Stimulated activated CD8-positive, alpha-beta memory T cell treated with anti-CD3 and anti-CD28 coated beads, Interleukin-7, amount 100 ng/mL, for 1 hour (primary cell): ENCODE measurements at places on chromosomes 2 and 18.

GRCh38 chr2:140604096-140604495 is 1526.7 kb downstream of the LRP1B start:
- DNase-seq: no peak

DNA sequence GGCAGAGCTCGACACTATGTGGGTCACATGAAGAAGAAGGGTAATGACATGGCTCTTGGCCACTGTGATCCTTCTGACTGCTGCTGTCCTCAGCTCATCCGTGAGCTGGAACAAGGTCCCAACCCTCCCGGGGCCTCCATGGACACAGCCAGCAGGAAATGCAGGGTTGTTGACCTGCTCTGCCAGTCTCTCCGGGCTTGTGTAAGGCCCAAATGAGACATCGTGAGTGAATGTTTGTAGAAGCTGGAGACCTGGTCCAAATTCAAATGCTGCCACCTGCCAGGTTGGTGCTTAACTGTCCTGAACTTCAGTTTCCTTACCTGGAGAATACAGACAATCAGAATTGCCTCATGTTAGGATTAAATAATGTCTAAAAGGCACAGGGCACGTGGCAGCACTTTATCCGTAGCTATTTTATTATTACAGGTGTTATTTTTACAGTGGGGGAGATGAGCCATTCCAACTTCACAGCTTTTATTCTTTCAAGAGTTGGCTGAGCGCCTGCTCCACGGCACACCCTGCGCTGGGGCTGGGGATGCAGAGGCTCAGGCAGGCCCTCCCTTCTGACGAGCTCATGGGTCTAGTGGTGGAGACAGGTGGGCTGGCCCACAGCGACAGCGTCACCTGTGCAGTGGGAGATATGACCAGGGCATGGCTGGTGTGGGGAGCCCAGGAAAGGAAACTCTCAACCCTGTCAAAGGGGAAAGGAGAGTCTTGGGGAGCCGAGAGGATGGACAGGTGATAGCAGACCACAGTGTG is 15.1 kb downstream of the ARHGEF4 start:
- DNase-seq: no peak

- DNase-seq: no peak
Observed at GRCh38 chr2:38591152-38591551, 11.6 kb downstream of the HNRNPLL start.

DNA sequence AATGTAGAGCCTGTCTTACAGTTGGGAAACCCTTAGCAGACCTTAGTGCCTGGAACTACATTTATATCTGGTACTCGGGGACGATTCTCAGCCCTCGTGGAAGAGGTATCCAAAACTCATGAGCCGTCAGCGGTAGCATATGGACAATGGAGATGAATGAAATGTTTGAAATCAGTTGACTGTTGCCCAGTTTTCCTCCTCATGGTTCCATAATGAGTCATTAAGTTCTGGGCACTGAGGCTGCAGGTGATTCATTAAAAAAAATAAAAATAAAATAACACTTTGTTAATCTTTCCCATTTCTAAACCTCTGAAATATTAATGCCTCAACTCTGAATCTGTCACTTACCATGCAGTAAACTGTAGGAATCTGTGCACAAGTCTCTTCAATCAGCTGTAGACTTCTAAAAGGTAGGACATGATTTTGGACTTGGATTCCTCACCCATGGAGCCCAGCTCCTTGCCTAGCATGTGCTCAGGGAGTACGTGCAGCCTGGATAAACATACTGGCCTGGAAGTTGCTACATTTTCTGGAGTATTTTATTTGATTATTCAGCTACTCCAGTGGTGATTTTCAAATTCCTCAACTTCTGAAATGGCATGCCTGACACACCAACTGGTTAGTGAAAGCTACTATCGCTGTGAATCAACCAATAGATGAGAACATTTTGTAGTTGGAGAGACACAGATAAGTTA is 979.2 kb downstream of the CNTNAP5 start:
- no peak for DNase-seq

GRCh38 chr2:160054984-160055725 is 7.3 kb downstream of the PLA2R1 start:
- DNase-seq: no peak

DNA sequence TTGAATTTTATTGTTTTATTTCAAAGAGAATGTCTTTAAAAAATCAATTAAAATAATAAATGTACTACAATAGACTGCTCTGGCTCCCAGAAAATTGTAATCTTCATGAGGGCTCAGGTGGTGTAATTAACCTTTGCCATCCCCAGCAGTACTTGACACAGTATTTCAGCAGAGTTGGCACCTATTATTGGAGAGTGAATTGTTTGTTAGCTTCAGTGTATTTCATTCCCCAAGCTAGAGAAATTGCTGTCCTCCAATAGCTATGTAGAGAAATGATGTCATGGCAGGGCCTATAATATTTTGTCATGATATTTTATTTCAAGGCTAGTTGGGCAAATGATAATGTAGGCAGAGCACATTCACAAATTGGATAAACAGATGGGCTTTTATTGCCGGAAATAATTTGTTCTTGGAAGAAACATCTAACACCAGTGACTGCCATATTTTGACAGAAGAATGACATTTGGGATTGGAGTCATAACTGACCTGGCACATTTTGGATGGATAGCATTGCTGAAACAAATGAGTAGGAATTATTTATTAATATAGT is 712.0 kb upstream of the NXPH2 start:
- DNase-seq: no peak

GRCh38 chr2:120602251-120602650 is 133.4 kb upstream of the GLI2 start:
- DNase-seq: no peak

DNA sequence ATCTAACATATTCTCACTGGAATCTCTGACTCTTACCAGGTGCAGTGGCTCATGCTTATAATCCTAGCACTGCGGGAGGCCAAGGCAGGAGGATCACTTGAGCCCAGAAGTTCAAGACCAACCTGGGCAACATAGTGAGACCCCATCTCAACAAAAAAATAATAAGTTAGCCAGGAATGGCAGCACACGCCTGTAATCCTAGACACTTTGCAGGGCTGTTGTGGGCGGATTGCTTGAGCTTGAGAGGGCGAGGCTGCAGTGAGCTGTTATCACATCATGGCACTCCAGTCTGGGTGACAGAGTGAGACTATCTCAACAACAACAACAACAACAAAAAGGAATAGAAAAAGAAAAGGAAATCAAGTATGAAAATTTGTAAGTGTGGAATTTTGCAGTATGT is 306.5 kb upstream of the CYP26B1 start:
- no peak for DNase-seq

DNA sequence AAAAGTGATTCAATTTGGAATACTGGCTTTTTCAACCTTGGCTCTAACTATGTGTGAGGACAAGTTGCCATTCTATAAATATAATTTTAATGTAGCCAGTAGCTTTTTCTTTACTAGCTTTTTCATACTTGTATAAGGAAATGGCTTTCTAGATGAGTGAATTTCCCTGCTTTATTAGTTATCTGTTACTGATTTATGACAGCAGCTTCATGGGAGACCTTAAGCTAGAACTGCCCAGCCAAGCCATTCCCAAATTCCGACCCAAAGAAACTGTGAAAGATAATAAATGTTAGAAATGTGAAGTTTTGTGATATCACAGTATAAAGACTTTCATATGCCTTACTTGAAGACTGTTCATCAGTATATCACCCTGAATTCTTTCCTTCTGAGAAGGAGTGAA is 32.3 kb downstream of the BABAM2 start:
- DNase-seq: no peak

DNA sequence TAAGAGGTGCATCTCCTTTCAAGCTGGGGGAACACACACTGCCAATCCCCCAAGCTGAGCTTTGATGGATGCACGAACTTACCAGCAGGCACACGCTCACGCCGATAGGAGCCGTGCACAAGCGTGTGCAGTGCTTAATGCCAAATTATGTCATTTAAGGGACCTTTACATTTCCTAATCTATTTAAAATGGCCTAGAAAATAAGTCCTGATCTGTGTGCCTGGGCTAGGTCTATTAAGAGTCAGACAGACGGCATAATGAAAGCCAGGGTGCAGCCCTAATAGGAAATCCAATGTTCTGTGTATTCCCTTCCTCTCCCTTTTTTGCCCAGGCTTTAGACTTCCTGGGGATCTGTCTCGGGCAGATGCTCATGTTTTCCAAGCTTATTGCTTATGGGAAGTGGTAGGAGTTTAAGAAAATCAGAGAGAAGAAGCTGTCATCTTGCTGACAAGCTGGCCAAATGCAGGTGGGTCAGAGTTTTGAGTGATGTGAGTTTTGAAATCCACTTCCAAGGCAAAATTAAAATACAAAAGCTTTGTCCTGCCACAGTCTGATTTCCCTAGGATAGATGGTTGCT is 142.6 kb downstream of the MYT1L start:
- DNase-seq: no peak

DNA sequence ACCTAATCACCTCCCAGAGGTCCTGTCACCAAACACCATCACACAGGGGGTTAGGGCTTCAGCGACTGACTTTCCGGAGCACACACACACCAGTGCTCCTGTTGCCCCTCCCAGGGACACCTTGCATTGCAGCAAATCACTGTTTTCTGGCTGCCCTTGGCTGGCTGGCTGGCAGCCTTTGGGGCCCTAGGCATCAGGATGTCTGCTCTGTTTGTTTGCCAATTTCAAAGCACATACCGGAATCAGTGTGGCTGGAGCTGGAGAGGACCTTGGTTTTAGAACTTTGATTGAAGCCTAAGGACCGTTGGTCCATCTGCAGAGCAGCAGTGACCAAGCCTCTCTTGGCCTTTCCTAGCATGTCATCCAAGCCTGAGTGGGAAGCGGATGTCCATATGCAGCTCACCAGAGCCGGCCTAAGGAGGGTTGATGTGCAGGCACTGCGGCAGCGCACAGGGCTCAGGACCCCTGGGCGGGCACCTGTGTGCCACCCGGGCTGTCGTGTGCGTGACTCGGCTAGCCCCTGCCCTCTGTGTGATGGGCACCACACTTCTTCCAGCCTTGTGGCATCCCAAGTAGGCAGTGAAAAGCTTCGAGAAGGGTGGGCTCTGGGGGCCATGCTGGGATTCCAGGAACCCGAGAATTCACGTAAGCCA is 62.1 kb downstream of the GBX2 start:
- no peak for DNase-seq

DNA sequence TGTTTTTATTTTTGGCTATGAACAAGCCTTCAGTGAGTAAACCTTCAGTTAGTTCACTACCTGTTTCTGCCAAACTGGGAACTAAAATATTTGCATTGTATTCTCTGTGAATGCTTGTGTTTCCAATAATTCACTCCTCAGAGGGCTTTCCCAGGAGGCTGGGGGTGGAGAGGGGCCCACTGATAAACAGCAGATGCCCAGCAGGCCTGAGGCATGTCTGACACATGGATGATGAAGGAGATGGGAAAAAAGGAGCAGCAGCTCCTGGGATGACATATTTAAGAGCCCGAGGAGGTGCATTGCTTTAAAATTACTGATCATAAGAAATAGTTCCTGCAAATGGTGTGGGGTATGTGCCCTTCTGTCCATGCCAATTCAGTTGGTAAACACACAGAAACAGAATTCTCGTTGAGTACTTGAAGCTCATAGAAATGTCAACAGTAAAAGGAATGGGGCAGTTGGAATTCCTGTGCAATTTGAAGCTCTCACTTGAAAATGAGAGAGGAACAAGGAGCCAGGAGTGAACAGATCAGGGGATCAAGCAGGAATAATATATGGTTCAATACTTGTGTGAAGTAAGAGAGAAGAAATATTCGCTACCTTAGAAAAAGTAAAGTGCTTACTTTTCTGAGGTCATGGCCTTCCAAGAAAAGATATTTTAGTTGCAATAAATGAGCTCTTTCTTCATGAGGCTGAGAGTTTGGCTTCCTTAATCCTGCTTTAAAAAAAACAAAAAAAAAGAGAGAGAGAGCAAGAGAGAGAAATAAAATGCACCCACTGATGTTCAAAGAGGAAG is 22.0 kb upstream of the HNMT start:
- DNase-seq: no peak

DNA sequence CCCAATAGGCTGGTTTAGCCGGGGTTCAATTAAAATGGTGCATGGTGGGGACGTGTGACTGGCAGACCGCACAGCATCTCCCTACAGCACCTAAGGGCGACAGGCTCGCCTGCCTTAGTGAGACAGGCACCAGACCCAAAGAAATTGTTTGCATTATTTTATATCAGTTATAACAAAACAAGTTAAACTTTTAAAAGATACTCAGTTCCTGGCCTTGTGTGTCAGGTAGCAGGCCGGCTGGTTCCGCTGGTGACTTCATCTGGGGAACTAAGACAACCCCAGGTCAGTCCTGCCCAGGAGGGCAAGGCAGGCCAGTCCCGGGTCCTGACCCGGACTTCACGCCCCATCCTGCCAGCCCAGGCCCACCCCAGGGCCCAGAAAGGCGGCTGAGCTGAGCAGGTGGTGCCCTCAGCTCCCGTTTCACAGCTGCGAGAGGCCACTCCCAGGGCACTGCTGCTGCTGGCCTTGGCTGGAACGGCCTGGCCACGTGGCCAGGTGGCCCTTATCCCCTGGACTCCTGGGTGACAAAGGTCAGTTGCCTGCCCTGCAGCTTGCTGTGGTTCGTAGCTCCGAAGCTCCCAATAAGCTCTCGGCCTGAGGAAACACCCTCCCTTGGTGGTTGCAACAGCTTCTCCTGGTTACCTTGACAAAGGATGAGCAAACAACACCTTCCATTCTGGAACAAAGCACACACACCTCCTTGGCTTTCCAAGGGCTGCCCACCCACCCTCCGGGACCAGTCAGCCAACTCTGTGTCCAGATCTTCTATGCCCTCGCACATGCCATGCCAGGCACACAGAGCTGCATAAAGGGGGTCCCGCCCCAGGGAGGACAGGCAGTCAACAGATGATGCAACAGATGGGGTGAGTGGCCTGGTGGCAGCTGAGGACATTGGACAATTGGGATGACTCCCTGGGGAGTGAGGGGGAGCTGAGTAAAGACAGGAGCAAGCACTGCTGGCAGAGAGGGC is 11.3 kb upstream of the AGXT start:
- no peak for DNase-seq

- DNase-seq: no peak
Observed at GRCh38 chr2:203994735-203995134, 58.2 kb downstream of the ICOS start.

DNA sequence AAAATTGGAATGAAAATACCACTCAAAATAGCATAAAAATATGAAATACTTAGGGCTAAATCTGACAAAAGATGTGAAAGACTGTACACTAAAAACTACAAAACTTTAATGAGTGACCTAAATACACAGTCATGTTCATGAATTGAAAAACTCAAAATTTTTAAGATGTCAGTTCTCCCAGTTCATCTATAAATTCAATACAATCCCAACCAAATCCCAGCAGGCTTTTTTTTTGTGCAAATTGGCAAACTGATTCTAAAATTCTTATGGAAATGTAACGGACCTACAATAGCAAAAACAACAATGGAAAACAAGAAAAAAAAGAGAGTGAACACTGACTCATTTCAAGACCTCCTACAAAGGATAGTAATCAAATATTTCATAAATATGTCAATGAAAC is 4.4 kb upstream of the USP40 start:
- no peak for DNase-seq

- DNase-seq: no peak
Observed at GRCh38 chr2:164920430-164920829, 34.9 kb downstream of the SLC38A11 start.

GRCh38 chr2:68359889-68360288 is 5.2 kb upstream of the PLEK start:
- DNase-seq: no peak

GRCh38 chr2:5751873-5752482 is 59.8 kb downstream of the SOX11 start:
- DNase-seq: no peak
